ENCODE measurements at places on chromosomes 6 and 20.

GRCh38 chr6:137904822-137905617, 38.0 kb downstream of the TNFAIP3 start:
- peak; percentile 85 for DNase-seq

DNA sequence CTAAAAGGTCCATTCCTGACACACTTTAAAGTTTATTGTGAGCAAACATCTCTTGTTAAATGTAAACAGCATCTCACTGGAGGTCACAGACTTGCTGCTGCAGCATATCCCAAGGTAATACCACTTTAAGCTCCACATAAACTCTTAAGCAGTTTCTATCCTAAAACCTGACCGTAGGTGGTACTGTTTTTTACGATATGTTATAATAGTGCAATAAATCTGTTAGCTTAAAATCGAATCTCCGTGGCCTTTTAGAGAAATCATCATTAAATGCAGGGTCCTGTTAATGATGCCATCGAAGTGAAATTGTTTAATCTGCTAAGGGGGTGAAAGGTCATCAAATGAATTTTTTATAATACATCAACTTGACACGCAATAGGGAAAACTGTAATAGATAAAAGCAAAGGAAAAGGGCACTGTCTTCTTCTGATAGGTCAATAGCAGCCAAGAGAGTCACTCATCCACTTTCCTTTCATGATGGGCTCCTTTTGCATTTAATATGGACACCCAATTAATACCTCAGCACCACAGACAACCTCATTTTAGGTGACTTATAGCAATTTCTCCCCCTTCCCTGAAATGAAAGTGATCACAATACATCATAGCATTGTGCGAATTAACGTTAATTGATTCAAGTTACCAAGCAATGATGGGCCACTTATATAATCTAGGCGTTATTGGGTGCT, 436.1 kb downstream of the PKHD1 start:
- no peak for DNase-seq

DNA sequence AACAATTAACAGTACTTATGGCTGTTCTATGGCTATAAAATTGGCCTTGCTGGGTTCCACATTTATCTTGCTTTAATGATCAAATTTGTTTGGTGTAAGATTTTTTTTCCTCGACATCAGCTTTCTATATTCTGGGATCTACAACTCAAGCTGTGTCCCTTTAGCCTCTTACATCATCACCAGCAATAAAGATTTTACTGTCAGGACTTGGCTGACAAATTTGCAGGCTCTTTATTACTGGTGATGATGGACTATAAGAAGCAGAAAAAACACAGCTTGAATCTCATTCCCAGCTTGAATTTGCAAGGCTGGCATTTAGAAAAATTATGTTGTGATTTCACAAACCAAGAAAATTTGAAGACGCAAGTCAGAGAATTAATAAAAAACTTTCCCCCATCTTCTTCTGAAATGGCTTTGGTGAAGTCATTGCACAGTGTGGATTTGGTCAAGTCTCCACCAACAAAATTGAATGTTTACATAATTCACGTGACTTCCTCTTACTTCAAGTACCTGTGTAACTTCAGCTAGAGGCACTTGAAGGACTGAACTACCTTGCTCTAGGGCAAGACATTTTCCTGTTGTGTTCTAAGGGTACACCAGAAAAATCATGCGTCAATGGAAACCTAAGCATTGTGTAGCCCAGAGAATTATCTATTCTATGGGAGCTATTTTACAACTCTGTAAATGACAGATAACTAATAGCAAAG, 175.0 kb downstream of the CBLN4 start:
- DNase-seq: no peak

GRCh38 chr6:111550953-111551352, 54.7 kb downstream of the TRAF3IP2 start:
- no peak for DNase-seq

- no peak for DNase-seq
These were observed 38.0 kb downstream of the PKHD1 start for GRCh38 chr6:52049252-52050050.

- DNase-seq: no peak
These were observed 110.5 kb downstream of the RTN4IP1 start for GRCh38 chr6:106518748-106519147.

DNA sequence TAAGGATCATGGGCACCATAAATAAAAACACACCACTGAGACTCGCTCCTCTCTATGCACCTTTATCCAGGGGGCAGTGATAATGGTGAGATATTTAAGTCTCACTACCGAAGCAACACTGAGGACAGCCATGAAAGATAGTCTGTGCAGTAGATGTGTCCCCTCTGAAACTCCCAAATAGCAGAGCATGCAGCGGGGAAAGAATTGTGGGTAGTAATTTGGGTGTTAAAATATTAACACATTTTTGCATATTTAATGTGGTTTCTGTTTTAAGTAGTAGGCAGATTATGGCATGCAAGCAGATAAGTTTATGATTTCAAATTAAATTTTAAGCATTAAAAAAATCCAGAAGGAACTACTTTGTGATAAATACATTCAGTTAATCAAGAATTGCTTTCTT, 82.7 kb downstream of the CTNNBL1 start:
- DNase-seq: no peak

- no peak for DNase-seq
These were observed 26.7 kb downstream of the HLA-DRB1 start for GRCh38 chr6:32562940-32563339.

DNA sequence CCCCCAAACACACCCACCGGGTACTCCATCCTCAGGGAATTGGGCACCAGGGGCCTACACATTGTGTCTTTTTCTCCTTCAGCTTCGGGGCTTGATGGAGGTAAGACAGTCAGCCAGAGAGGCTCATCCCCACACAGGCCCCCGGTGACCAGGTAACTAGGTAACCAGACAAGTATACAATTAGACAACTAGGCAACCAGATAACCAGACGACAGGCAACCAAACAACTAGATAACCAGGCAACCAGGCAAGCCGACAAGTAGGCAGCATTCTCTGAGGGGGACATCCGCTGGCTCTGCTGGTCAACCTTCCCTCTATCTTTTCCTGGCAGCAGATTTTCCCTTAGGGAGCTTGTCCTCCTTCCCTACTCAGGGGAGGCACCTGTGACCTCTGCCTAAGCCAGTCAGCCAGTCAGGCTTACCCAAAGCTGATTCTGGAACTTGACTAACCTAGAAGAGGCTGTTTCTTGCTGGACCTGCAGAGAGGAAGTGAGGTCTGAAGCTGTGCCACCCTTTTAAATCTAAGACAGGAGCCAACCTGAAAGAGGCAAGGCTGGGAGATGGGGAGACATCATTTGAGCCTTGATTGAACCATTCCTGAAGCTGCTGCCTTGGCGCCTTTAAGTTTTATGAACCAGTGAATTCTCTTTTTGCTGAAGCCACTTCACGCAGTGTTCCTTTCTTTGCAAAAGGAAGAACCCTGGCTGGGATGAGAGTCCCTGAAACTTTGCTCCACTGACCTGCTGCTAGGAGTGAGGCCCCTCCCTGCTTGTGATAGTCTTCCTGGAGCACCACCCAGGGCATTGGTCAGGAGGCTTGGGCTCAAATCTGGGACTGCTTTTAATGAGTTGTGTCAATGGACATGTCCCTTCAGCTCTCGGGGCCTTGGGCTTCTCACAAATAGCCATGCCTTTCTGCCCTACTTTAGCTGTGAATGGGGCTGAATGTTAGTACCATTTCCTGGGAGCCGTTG, 96.4 kb upstream of the RNF24 start:
- no peak for DNase-seq

- DNase-seq: no peak
These were observed 83.5 kb downstream of the ZHX3 start for GRCh38 chr20:41234041-41234440.

GRCh38 chr20:58818586-58819285, 32.0 kb downstream of the GNAS-AS1 start:
- peak; percentile 89 for DNase-seq

DNA sequence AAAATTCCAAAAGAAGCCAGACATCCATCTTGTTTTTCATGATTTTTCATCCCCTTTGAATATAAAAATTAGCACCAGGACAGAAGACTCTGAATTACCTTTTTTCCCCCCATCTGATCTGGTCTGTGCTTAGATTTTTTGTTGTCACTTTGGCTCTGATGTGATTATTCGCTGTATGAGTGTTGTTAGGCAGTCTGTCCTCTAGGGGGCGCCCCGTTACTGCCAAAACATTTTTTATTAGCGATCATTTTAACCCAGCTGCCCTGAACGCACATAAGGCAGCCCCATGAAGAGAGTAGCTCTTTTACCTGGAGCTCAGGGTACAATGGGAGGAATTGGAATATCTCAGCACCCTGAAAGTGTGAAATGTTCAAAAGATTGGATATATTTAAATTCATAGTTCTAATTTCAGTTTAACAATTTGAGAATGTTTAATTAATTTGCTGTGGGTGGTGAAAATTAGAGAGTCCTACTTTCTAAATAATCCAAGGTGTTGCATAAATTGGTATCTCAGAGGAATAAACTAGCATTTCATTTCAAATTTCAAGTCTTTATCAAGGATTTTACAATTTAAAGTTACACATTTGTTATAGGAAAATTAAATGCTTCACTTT, 60.8 kb downstream of the PRPH2 start:
- peak; percentile 89 for DNase-seq

DNA sequence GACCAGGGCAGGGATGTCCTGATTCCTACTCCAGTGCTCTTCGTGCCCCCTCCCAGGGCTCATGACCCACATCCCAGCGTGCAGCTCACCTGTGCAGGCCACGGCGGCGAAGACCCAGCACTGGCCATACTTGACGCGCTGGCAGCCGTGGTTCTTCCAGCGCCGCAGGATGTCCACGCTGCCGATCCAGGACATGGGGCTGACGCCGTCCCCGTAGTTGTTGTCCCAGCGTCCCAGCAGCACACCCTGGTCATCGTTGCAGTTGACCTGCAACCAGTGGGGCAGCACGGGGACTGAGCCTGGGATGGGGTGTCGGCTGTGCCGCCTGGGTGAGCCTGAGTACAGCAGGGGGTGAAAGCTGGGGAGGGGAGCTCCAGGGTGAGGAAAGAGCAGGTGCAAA, 18.4 kb downstream of the TGM2 start:
- no peak for DNase-seq

DNA sequence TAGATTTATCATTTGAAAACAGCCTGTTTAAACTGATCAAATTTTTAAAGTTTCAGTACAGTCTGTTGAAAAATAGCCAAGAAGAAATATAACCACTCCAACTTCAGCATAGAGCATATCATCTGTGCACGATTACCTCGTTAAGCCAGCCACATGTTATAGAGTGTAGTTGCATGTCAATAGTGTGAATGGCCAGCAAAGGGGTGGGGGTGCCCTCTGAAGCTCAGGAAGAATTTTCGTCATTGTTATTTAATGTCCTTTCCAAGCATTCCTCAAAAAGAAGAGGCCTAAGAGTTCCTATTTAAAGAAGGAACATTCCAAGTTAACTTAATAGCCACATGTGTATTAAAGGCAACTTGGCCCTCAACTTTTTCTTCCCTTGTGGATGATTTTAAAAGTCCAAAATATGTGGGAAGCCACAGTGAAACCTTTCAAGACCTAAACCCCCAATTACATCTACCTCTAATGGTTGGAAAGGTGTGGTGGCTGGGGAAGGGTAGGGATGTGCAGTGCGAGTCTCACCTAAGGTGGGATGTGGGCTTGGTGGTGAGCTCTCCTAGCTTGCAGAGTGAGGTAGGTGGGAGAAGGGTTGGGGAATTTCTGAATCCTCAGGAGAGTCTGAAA, 1.8 kb upstream of the CCN2 start:
- no peak for DNase-seq

DNA sequence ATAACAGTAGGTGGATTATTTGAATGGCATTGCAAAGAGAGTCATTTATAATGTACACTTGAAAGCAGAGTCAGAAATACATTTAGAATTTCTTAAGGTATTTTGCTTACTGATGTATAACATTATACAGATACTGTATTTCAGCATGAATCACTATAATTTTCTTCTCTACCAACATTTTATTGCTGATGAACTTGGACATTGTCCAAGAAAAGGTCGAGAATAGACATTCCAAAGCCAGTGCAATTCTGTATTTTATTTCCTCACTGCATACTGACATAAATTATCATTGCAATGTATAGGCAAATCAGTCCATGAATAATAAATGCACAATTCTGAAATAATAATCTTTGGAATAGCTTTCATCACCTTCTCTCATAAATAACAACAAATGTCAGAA, 1420.0 kb upstream of the EYS start:
- DNase-seq: no peak

DNA sequence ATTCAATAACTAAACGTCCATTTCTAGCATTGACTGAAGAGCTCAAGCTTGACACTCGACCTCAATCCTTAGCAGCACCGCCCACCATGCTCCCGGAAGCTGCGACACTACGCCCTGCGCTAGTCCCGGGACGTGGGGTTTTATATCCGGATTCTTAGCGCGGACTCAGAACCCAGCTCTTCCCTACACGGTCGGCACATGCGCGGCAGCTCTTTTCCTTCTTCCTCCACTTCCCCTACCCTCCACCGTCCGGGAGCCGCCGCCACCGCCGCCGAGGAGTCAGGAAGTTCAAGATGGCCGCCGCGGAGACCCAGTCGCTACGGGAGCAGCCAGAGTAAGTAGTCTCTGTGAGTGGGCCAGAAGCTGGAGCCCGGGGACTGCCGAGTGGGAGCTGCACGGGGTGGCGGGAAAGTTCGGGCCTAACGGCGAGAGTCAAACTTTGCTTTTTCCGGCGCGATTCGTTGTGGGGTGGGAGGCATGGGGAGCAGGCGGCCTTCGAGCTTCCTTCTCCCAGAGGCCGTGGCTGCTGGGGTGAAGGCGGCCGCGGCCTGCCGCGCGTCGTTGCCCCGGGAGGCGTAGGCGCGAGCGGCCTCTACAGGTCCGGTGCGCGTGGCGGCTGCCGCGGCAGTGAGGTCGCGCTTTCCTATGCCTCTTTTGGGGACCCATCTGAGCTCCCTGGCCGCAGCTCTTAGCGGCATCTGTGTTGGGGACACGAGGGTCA, 57.6 kb downstream of the FAM217A start:
- peak; percentile 94 for DNase-seq

DNA sequence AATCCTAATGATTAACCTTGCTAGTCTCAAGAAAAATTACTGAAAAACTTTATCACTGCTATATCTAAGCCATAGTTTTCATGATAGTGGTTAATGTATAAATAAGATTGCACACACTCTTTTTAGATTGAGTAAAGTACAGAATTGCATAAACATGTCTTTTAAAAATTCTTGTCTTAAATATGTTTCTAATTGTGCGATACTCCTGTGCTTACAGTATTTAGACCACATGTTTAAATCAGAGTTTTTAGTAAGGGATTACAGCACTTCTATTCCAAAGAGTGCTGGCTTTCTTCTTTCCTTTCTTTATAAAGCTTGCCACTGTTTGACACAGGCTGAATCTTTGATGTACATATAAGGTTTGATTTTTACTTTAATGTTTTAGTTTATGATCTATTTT, 36.8 kb upstream of the RGS17 start:
- DNase-seq: no peak

DNA sequence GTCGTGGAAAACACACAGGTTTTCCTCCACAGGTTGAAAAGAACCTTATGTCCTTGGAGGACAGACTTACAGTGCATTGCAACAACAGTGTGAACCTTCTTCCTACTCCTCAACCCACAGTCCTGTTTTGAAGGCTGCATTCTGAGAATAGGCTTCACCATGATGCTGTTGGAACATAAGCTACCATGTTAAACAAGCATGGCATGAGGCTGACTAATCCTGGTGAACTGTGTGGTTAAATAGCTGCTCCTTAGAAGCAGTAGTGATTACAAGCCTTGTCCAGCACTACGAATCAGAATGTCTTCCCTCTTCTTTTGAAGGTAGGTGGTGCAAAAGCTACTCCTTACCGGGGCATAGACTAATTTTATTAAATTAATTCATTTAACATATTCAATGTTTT, 368.5 kb upstream of the EPHA7 start:
- no peak for DNase-seq

Data from activated CD8-positive, alpha-beta memory T cell treated with anti-CD3 and anti-CD28 coated beads, Interleukin-2, amount 10 ng/mL, durations not matched to agents 7 days and 5 days (primary cell).